Activated gamma-delta T cell treated with anti-CD3 and anti-CD28 coated beads, Interleukin-2, amount 50 U/mL, for 16 hours (primary cell): ENCODE measurements at places on chromosomes 6 and 20.

DNA sequence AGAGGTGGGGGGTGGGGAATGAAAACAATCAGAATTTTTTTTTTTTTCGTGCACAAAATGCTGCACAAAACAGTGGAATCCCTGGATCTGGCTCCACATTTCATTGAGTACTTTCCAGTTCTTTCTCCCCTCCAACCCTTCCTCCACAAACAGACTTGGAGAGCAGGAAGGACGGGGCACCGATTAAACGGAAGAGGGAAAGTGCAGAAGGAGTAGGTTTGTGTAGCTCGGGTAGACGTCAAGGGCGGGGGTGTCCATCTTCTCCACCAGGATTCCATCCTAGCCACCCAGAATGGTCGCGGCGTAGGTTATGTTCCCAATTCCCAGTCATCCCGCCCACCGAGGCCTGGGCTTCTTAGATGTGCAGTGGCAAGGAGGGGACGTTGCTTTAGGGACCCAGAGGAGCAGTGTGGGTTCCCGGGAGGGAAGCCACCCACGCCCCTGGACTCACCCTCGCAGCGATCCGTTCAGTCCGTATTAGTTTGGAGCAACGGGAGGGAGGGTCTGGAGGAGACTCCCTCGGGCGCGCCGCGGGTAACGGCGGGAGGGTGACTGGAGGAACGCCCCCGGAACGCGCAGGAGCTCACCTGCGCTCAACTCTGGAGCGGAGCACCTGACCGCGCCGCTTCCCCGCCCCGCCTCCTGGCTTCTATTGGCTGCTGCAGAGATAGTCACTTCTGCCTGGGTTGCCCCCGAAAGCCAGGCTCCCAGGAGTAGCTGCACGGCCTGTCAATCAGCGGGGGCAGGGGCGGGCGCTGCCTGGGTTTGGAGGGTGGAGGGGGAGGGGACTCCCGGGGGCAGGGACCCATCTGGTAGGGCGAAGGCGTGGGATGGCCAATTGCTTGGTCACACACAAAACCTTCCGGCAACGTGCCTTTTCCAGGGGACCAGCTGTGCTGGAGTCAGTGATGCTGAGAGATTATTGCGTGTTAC, at the start of gene ENPP5:
Gene ENPP5 (minus strand): TSS at position 624 of the 933 bp plus-strand sequence. CDS start 2,718 bp downstream, outside the sequence.
- DNase-seq, result peak; percentile 63

DNA sequence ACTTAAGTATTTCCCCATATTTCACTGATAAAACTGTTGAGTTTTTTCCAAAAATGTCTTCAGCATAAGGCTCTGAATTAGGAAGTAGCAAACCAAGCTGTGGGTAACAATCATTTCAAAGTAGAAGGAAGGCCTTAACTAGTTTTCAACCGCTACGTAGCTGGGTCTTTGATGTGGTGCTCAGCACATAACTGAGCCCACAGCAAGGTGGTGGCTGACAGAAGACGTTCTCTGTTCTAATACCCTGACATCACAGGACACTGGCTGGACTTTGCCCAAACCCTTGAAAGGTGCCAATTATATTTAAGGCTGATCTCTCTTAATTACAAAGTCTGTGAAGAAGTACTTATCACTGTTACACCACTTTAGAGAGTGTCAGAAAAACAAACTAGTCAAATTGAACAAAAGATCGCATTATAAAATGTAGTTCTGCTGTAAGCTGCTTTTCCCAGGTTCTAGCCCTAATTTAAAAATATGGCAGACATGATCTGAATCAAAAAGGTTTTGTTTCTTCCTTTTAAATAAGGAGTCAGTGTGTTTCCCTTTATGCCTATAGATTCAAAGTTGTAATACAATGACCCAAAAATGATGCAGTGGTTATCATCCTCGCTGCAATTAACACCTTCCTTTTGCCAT, 26.7 kb downstream of the MAN1A1 start:
- DNase-seq, result peak; percentile 17

DNA sequence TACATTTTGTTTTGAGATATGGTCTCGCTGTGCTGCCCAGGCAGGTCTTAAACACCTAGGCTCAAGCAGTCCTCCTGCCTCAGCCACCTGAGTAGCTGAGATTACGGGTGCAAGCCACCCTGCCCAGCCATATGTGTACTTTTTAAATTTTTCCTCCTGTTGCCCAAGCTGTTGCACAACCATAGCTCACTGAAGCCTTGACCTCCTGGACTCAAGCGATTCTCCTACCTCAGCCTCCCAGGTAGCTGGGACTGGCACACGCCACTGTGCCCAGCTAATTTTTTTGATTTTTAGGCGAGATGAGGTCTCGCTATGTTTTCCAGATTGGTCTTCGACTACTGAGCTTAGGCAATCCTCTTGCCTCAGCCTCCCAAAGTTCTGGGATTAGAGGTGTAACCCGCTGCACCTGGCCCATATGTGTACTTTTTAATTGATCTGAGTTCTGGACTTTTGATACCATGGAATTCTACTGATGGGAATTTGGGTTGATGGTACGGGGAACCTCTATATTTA, 44.9 kb downstream of the ITCH start:
- no peak for DNase-seq

GRCh38 chr6:158662607-158662953, 12.7 kb downstream of the SYTL3 start:
- DNase-seq, result no peak

DNA sequence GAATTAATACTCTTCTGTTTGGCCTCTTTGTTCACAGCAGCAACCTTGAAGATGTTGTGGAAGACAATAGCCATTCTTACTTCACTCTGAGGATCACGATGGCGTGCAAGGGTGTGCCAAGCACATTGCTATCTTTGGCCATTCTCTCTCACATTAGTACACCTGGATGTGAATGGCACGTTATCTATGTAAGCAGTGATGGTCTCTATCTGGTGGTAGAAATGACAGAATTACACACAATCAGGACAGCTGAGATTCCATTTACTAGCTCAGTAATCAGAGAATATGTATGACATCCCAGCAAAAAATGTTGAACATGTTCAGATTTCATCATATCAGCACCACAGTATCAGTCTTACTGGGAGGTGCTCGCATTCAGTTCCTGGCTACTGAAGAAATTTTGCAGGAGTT, 116.2 kb downstream of the LCA5 start:
- DNase-seq, result no peak

DNA sequence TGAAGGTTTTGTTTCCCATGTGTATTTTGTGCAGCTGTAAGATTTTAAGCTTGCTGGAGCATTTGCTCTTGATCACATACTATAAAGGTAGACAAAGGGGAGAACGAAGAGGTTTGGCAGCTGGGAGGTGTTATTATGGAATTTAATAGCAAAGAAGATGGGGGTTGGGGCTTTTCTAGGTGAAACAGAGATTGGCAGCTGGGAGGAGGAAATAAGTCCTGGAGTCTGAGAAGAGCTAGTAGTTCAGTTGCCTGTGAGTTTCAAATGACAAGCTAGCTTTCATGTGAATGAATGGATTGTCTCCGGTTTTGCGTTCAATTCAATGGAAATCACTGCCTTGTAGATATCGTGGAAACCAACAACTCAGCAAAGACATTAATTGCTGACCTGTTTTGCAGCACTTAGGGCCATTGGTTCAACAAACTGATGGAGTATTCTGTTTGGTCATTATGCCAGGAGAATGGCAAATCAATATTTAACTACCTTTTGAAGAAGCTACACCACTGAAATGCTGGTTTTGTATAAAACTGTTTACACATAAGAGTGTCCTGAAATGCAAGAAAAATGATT, 38.1 kb upstream of the FLRT3 start:
- DNase-seq, result no peak

GRCh38 chr6:102749210-102749971, 1355.9 kb downstream of the GRIK2 start:
- no peak for DNase-seq

GRCh38 chr20:8095648-8096572, 36.2 kb upstream of the PLCB1 start:
- DNase-seq, result no peak

DNA sequence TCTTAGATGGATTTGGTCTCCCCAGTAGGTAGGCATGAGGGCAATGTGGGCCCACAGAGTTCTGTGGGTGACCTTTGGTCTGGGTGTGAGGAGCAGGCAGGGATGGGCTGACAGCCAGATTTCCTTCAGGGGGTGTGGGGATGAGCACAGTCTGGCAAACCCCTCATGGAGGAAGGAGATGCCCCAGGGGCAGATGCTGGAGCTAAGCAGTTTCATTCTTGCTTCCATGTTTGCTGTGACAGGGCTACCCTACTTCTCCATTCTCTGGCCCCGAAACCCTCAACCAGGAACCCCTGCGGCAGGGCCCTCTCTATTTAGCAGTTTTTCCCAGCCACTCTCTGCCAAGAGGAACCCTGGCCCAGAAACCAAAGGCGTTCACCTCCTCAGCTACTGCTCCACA, 40.4 kb downstream of the GCLC start:
- DNase-seq, result no peak

DNA sequence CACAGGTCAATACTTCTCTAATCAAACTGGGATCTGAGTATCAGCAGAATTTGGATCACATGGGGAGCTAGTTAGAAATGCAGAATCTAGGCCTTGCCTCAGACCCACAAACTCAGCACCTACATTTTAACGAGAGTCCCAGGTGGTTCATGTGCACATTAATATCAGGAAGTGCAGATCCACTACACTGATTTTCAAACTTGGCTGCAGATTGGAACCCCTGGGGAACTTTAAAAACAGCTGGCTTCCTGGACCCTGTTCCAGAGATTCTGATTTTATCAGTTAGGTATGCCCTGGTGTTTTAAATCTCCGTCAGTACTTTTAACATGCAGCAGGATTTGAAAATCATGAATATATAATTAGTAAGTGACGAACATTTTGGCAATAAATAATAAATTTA, 1.9 kb upstream of the CST8 start:
- DNase-seq, result no peak

DNA sequence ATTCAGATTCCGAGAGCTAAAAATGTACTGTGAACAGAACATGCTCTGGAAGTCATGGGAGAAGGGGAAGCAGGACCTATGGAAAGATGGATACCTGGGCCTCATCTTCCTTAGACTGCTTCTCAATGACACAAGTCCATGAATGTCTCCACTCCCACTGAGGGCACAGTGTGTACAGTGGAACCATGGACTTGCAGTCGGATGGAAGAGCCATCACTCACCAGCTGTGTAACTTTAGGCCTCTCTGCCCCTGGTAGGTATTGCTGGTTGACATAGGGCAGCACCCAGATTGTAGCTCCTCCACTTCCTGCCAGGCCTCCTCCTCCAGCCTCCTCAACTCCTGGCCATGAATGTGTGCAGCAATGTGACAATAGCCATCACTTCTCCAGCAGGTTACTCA, 52.5 kb downstream of the MAFB start:
- no peak for DNase-seq

DNA sequence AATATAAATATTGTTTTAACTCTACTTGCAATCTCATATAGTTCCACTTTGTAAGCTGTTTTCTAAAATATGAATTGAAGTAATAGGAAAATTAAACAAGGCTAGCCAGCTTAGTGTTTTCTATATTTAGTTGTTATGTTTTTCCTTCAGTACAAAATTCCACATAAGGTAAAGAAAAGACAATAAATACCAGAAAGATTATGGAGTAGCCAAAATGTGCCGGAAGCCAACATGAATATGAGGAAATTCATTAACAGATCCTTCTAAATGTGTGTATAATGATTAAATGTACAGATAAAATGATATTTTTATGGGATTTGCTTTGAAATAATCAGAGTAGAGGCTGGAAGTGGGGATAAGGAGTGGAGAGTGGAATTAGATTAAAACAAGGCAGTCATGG, 52.5 kb upstream of the COL21A1 start:
- no peak for DNase-seq

GRCh38 chr6:46918806-46919205, 2.9 kb downstream of the ADGRF5 start:
- DNase-seq, result no peak

GRCh38 chr20:3227506-3227905, 11.5 kb downstream of the SLC4A11 start:
- no peak for DNase-seq

- DNase-seq, result peak; percentile 68
These were observed 2.5 kb downstream of the IP6K3 start for GRCh38 chr6:33744001-33744848.

- no peak for DNase-seq
These were observed 900.7 kb downstream of the TFAP2A start for GRCh38 chr6:9514146-9514545.

DNA sequence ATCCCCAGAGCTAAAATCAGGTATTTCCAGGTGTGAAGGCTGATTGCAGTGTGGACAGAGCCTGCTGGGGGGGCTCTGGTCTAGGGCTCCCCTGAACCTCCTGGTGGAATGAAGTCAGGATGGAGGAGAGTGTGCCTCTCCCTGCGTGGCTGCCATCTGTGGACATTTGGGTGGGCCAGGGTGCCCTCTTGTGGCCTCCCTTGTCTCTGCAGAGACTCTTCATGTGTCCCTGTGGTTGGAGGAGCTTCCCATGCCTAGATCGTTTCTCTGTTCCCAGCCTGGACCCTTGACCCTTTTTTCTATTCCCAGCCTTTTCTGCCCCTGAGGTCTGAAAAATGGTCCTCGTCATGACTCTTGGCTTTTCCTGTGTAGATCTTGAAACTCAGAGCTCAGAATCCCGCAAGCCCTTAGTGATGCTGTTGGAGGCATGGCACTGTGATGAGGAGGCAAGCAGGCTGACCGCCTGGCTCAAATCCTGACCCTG, 9.9 kb upstream of the PSMF1 start:
- DNase-seq, result peak; percentile 20

DNA sequence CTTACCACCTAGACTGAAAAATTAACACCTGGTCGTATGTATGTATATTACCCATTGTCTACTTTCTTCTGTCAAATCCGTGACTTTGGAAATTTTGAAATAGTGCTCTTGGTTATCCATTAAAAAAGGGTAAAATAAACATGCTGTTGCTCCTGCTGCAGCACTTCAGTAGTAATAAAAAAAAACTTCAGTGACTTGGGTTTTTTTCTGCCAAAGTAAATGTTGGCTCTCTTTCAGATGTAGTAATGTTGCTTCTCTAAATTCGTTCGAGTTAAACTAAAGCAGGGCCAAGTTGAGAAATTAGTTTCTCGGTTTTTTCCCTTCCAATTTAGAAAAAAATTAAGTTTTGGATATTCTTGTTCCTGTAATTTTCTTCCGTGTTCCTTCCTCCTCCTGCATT, 34.2 kb downstream of the JARID2 start:
- no peak for DNase-seq

GRCh38 chr6:36735110-36736071, 37.8 kb downstream of the RAB44 start:
- DNase-seq, result no peak

DNA sequence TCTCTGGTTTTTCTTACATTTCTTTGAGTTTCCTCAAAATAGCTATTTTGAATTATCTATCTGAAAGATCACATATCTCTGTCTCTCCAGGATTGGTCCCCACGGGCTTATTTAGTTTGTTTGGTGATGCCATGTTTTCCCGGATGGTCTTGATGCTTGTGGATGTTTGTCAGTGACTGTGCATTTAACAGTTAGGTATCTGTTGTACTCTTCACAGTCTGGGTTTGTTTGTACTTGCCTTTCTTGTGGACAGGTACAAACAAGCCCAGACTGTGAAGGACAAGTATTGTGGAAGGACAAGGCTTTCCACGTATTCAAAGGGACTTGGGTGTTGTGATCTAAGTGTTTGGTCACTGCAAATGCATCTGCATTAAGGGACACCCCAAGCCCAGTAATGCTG, 49.9 kb upstream of the TOP1 start:
- DNase-seq, result no peak

- DNase-seq, result no peak
These were observed 151.4 kb downstream of the BCAS1 start for GRCh38 chr20:53918949-53919361.
